ENCODE measurements at places on chromosomes 1 and 21.
A peak's percentile ranks its signal among the peaks of the same experiment; 100 is the strongest.

DNA sequence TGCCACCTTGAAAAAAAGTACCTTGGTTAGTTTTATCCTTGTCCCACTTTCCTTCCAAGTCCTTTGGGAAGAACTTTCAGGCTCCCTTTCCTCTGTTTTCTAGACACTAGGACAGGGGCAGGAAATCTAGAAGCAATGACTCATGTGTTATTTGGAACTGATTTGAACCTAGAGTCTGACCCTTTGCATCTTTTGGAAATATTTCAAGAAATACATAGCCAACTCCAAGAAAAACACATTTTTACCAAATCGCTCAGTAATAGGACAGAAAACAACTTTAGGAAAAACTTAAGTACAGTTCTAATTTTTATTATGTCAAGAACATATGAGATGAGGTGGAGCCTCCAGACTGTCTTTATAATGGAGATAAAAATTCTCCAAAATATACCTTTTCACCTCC lies 292.4 kb downstream of the PTBP2 start:
- DNase-seq, result no peak

GRCh38 chr1:228277491-228278431 lies 69.9 kb downstream of the OBSCN start:
- DNase-seq, result no peak

GRCh38 chr1:113787663-113788062 lies 24.6 kb downstream of the RSBN1 start:
- peak; percentile 12 for DNase-seq

- no peak for DNase-seq
Observed at GRCh38 chr1:34792424-34792823, 375 bp upstream of the GJA4 start.

DNA sequence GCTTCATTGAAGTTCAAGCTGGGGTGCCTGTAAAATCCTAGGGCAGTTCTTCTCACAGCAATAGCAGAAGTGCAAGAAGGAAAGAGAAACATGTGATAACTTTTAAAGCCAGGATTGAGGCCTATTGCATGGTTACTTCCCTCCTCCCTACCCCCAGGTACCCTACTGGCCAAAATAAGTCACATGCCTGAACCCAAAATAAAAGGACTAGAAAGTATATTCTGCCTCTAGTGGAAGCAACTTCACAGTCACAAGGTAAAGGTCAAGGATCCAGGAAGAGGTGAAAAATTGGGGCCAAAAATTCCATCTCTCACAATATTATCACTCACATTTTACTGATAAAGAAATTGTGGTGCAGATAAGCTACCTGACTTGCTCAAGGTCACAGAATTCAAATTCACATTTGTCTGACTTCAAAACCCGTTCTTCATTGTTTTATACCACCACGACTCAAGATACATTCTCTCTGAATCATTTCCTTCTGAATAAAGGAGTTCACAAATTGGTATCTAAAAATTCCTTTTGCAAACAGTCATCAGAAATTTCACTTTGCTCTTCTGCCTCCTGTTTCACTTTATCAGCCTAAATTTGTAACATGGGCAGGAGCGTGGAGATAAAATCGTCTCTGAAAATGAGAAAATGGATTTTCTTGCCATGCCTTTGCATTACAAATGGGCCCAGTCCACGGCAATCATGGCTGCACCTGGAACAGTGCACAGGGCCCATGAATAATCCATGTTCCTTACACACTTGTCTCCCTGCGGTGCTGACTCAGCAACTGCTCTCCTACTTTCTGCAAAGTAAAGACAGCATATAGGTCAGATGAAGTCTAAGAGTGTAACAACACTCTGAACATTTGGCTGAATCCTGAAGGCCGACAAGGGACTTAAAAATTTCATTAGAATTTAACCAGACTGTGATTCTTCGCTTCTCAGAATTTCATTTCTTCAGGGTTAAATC lies 485.3 kb upstream of the NFIA start:
- no peak for DNase-seq

DNA sequence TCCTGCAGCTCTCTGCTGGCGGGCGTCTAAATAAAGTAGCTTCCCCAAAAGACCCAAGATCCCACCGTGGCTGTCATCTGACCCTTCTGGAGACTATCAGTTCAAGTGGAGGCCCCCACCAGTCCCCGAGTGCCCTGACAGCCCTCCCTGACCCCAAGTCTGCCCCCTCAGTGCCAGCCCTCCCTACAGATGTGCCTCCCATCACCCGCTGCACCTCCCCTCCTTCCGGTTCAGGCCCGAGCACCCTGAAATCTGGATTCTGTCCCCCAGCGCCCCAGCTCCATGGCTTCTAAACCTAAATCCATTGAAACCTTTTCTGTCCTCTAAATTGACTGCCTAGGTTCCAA lies 595 bp downstream of the IL10RB start:
- DNase-seq, result peak; percentile 57

- peak; percentile 95 for DNase-seq
Observed at GRCh38 chr1:44631647-44632539, 42.4 kb downstream of the TMEM53 start.

DNA sequence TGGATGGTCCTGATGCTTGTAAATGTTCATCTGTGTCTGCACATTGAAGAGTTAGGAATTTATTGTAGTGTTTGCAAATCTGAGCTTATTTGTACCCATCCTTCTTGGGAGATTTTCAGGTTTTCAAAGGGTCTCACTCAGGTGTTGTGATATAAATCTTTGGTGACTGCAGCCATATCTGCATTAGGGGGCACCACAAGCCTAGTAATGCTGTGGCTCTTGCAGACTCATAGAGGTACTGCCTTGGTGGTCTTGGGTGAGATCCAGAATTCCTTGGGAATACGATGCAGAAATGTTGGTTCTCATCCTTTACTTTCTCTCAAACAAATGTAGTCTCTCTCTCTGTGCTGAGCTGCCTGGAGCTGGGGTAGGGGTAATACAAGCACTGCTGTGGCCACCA lies 405.9 kb downstream of the TTLL7 start:
- no peak for DNase-seq

GRCh38 chr1:26419494-26419893 lies 8.9 kb downstream of the LIN28A start:
- DNase-seq, result no peak

DNA sequence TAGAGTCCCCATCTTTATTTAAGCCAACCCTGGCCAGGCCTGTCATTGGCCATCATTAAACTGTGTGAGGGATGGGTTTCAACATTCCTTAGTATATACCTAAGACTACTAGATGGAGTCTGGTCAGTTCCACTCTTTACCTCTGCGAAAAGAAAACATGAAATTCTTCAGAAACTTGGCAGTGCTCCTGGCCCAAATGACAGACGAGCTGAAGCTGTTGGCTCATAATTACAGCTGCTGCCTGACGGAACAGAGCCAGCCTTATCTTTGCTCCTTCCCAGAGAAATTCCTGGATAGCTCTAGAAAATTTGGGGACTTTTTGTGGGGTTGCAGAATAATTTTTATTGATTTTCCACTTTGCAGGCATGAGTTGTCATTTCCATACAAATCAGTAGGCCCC lies 30.4 kb downstream of the NPHS2 start:
- no peak for DNase-seq

DNA sequence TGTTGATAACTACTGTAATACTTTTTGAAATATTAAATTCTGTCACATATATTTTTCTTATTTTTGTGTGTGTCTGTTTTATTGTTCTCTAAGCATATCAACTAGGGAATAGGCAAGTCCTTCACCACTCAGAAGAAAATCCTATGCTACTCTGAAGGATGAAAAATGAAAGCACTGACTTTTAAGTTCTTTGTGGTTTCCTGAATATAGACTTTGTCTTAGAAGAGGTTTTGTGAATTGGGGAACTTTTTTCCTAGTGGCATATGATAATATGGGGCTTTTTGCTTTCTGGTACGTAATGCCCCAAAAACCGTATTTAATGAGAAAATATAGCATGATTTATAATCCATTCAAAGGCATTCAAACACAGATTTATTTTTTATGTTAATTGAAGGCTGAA lies 136.0 kb downstream of the SNX7 start:
- DNase-seq, result no peak

DNA sequence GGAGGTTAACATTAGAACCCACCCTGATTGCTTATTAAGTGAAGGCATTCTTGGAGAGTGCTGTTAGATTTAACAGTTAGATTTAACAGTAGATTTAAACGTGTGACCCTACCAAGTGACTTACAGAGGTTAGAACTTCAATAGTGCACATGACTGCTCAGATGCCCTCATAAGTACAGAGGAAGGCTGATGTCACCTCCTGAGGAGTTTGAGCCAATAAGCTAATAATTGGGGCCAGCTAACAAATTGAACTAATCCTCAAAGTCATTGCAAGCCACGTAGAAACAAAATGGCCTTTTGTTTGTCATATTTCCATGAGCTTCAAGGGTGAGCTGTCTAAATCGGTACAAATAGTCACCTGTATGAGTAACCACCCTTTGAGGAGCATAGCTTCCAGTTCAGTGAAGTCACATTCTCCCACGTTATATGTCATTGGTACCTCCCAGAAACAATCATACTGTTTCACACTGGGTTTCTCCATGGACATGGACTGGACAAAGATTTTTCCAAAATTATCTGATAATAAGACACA lies 11.7 kb downstream of the AVPR1B start:
- DNase-seq, result no peak

GRCh38 chr1:182917378-182917777 lies 35.6 kb downstream of the SHCBP1L start:
- DNase-seq, result no peak

- DNase-seq, result no peak
Observed at GRCh38 chr1:116825720-116826438, 71.6 kb downstream of the CD2 start.

DNA sequence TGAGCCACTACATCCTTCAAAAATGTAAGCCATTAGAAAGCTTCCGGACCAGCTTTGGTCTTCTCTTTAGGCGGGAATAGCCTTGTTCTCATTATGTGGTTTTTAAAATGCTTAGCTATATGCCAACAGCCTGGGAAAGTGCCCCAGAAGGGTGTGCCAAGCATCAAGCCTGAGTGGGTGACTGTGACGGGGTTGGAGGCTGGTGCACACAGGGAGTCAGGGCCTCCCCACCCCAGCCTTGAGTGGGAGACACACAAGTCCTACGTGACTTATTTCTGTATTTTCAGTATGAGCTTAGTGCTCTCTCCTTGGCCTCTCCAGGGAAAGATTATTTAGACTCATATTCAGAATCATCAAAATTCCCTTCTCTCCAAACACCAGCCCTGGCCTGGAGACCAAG lies 9.8 kb downstream of the UBASH3A start:
- peak; percentile 80 for DNase-seq

- DNase-seq, result peak; percentile 22
Observed at GRCh38 chr1:31238986-31239613, 587 bp downstream of the NKAIN1 start.

- DNase-seq, result no peak
Observed at GRCh38 chr1:41098730-41099460, 77.4 kb upstream of the SLFNL1 start.

DNA sequence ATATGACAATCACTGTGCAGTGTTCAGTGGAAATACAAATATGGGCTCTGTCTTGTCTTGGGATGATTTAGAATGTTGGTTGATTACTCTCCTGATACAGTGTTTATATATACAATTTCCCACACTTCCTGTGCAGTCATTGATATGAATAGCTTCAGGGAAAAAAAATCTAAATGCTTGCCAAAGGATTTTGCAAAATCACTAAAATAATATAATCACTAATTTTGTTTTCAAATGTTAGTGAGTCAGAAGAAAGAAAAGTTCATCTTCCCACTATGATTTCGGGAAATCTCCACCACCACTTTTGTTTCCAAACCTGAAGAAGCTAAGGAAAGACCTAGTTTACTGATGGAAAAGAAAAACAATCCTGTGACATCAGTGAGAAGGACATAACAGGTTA lies 32.1 kb upstream of the CHRM3 start:
- DNase-seq, result no peak

DNA sequence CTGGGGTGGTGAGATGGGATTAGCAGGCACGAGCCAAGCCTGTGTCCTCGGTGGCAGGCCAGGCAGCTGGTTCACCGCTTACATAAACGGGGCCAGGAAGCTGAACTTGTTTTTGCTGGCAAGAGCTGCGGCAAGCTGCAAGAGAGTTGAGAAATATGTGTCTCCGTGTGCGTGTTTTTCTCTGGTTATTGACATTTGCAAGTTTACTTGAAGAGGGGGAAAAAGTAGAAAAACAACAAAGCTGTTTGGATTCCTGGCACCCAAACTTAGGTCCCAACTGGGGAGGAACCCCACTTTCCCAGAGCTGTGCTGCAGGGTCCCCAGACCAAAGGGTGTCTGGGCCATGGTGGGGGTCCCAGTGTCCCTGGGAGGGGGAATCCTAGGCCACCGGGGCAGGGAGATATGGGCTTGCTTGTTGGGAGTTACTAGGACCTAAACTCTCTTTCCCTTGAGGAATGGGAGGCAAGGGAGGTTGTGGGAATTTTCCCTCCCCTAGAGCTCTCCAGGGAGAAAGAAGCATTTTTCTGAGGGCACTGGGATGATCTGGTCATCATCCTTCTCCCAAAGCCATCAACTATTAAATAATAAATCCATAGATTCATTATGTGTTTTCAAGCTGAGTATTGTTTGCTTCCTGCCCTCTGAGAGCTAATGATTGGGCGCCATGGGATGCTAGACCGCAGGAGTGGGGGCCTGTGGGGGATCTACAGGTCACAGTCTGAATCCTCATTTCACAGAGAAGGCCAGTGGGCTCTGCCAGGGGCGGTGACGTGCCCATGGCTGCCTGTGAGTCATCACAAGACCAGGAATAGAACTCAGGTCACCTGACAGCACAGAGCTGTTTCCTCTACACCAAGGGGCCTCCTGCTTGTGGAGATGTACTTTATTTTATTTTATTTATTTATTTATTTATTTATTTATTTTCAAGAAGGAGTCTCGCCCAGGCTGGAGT lies 14.8 kb downstream of the IL6R start:
- DNase-seq, result peak; percentile 80

GRCh38 chr1:30882678-30883388 lies 25.7 kb downstream of the SDC3 start:
- no peak for DNase-seq

DNA sequence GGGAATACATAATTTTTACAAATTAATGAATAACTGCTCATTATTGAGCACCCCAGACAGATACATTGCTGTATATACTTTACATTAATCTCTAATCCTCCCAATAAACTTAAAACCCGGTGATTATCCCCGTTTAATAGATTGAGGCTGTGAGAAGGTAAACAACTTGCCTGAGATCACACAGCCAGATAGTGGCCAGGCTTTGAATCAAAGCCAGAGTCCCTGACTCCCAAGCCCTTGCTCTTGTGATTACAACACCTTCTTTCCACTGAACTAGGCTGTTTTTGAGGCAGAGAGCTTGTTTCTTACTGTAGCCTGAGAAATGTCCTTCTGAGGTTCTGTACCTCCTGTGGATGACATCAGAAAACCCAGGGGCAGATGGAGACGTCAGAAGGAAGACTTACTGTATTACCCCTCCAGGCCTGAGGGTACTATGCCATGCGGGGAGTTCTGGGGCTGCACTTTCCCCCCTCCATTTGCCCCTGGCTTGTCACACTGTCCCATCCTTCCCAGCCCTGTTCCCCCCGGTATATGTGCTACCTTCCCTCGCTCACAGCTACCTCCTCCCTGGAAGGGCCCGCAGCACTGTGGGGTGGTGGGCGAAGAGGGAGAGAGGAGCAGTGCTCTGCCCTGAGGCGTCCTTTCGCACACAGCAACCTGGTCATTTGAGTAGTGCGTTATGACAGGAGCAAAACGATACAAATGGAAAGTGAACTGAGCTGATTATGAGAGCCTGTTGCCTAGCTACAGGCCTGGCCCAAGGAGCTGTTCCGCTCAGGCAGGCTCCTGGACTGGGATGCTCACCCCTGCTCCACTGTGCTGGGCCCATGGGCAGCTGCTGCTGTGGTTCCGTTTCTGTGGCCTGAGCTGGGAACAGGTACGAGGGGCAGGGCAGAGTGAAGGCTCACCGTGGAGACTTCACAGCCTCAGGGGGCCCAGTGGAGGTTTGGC lies 4.6 kb downstream of the KCNC4 start:
- DNase-seq, result peak; percentile 49

Data from activated CD4-positive, alpha-beta T cell treated with anti-CD3 and anti-CD28 coated beads for 36 hours (primary cell).